Activated CD4-positive, alpha-beta T cell treated with anti-CD3 and anti-CD28 coated beads, Interleukin-2, amount 50 U/mL, for 48 hours (primary cell): ENCODE measurements at places on chromosomes 7 and 10.

- DNase-seq: no peak
Observed at GRCh38 chr7:96479015-96479645, 157.2 kb upstream of the SLC25A13 start.

DNA sequence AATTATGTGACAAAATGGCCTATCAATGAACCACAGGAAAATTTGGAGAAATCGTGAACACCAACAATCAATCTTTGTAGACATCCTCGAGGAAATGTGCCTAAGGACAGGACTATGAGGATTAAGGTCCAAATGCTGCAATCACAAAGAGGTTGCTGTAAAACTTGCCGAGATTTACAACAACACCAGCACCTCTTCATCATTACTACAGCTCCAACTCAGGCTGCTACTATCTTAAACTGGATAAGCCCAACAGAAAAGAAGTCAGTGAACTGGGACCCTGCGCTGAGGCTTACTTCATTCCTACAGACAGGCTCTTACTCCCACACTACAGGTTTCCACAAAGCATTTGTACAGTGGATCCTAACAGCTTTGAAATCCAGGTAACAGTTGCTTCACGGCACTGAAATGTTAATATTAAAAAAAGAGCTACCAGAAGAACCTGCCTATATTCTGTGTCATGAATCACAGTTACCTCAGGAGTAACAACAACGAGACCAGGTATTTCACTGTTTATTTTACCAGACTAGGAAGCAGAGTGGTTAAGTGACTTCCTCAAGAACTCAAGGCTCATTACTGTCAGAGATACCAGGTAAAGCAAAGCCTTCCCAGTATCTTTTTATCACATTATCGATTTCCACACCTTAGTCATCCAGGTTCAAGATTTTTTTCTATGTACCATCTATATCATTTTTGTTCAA is 23.9 kb downstream of the CACUL1 start:
- DNase-seq: no peak

GRCh38 chr7:52168085-52168484 is 851.5 kb upstream of the COBL start:
- DNase-seq: no peak

- DNase-seq: peak; percentile 10
Observed at GRCh38 chr7:37920849-37921805, 687 bp downstream of the EPDR1 start.

GRCh38 chr10:86377797-86378146 is 11.2 kb upstream of the GRID1 start:
- no peak for DNase-seq

GRCh38 chr10:118349235-118349634 is 7.1 kb upstream of the FAM204A start:
- no peak for DNase-seq

DNA sequence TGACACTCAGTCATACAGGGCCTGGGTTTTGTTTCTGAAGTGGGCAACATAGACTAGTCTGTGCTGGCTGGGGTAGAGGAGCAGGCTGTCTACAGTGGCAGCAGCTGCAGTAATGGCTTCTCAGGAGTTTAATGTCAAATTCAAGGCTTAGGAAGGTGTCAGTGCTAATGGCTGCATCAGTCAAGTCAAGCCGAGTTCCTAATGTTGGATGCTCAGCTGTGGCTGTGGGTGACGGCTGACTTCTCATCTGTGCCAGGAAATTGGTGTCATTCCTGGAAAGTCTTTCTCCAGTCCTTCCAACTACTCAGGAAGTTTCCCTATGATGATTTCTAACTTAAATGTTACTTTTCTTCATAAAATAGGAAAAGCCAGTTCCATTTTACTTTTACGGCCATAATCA is 468.1 kb upstream of the IGFBP3 start:
- DNase-seq: no peak

GRCh38 chr10:100183481-100183880 is 2.3 kb downstream of the ERLIN1 start:
- DNase-seq: no peak

GRCh38 chr7:124989911-124990310 is 60.3 kb upstream of the POT1 start:
- no peak for DNase-seq

DNA sequence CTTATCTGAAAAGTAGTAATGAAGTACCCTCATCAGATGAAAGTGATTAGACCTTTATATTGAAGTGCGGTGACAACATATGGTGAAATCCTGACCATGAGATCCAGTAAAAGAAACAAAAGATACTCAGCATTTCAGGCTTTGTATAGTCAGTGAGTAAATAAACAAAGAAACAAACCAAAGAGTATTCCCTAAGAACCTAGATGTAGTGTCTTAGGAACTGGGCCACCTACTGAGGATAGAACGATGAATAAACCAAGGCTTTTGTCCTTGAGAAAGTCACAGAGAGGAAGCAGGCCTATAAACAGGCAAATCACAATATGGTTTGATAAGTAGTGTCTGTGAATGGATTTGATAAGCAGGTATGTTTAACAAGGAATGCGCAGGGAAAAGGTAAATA is 46.2 kb downstream of the ZNF277 start:
- no peak for DNase-seq

DNA sequence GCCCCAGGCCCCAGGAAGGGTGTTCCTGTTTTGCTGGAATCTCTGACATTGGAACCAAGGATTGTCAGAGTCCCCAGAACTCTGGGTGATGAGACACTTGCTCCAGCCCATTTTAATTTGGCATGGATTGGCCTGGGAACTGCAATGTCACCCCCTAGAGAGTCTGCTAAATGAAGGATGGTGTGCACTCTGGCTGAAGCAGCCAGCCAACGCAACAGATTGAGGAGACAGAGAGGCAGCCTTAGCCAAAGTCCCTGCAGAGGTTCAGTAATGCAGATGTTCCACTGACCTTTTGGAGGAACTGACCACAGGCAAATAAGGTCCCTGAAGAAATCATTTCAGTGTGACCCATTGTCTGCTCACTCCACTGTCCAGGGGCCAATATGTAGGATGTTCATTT is 13.4 kb downstream of the LRRC18 start:
- DNase-seq: no peak
